ENCODE measurements at places on chromosomes 16 and 17. TPM values are rescaled to one million over a fixed set of nuclear protein-coding genes. Genes with fewer than 3 reads are reported as not detected.
A peak's percentile ranks its signal among the peaks of the same experiment; 100 is the strongest.

DNA sequence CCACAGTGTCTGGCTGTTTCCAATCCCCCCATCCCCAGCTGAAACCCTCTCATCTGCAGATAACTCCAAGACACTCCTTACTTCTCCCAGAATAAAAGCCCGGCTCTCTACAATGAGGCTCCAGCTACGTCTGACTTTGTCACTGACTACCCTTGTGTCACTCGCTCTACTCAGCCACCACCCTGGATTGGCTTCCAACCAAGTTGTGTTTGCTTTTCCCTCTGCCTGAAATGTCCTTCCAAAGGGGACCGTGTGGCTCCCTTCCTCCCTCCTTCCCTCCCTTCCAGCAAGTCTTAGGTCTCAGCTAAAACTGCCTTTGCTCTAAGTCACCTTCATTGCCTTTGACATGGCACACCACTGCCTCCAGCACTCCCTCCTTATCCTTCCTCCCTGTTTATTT lies 42.8 kb downstream of the CDH1 start:
- DNase-seq, result no peak

DNA sequence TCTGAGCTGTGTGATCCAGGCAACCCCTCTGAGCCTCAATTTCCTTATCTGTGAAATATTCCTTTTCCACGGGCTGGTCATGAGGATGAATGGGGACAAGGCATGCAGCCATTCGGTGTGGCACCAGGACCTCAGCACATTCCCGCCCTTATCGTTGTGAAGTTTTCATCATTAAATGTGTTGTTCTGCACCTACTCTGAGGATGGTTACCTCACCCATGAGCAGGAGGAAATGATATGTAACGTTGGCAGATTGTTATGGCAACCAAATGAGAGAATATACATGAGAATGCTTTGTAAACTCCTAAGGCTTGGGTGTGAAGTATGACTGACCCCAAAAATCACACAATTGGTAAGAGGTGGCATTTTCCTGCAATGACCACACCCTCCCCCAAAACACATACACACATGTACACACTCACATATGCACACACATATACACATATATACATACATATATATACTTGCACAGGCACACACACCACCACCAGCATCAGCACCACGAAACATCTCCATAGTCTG lies 39.5 kb downstream of the SMARCE1 start:
- DNase-seq, result no peak

FCSK gene
- total RNA-seq, result 17.1 TPM

DNA sequence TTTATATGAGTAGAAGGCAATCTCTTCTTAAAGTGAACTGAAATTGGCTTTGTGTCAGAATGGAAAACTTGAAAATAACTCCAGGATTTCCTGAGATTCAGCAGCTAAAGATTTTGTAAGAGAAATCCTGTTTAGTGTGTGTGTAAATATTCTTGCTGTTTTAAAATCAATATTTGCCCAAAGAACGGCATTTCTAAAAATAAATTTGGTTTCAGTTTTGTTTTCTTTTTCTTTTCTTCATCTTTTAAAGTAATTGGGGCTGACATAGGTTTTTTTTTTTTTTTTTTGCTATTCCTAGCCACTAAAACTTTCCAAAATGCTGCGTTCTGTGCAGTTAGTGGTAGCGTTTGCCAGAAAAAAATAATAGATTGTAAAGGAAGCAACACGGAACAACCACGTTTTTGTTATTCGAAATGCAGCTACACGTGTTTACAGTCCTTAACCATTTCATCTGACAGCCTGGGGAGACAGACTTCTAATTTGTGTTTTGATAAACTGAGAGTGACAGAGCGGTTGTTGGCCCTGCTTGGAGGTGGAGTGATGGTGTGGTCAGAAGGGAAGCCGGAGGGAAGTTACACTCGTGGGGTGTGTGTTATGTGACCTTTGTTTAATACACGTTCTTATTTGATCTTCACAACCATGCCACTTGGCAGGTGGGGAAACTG lies 21.6 kb upstream of the SMPD3 start:
- no peak for DNase-seq

DNA sequence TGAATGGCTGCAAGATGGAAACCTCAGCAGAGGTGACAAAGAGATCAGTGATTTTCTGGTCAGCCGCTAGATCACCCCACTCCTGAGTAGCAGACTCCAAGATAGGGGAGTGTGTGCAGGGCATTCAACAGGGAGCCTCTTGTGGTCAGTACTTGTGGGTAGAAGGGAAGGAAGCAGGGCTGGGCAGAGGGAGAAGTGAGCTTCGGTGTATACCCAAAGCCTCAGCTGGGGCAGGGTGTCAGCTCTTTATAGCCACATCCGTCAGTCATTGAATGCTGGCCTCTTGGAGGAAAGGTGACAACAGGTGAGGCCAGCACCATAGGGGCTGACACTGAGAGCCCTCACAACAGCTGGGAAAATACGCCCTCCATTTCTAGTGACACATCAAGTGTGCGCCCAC lies 2.2 kb upstream of the SLC12A3 start:
- DNase-seq, result no peak

MLLT6 gene
- total RNA-seq, result 110 TPM

KRT25 gene
- not detected for total RNA-seq

STH gene
- total RNA-seq, result not detected

KRTAP3-1 gene
- not detected for total RNA-seq

GRCh38 chr16:82639666-82640336 lies 13.0 kb downstream of the CDH13 start:
- DNase-seq, result peak; percentile 42

- DNase-seq, result no peak
Observed at GRCh38 chr17:17988427-17988945, 15.8 kb downstream of the DRC3 start.

- DNase-seq, result peak; percentile 48
Observed at GRCh38 chr16:84065536-84066132, 23.0 kb upstream of the SLC38A8 start.
